Stimulated activated CD4-positive, alpha-beta T cell treated with anti-CD3 and anti-CD28 coated beads, Interleukin-2, amount 100 ng/mL, for 24 hours (primary cell): ENCODE measurements at places on chromosomes 6 and 20.

GRCh38 chr6:148348335-148348734 is 5.7 kb downstream of the SASH1 start:
- no peak for DNase-seq

DNA sequence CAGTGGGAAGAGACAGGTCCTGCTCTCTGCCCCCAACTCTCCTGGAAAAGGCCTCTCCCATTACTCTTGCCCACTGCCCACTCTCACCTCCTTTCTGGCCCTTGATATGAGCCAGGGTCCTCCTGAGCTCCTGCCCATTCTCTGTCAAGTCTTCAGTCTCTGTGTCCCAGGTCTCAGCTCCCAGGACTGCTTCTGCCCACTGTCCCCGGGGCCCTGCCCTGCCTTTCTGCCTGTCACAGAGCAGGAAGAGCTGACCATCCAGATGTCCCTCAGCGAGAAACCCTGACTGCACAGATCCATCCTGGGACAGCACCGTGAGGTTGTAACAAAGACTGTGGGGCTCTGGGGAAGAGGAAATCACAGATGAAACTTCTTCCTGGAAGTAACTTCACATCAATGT is 22.2 kb downstream of the HLA-F start:
- DNase-seq = no peak

DNA sequence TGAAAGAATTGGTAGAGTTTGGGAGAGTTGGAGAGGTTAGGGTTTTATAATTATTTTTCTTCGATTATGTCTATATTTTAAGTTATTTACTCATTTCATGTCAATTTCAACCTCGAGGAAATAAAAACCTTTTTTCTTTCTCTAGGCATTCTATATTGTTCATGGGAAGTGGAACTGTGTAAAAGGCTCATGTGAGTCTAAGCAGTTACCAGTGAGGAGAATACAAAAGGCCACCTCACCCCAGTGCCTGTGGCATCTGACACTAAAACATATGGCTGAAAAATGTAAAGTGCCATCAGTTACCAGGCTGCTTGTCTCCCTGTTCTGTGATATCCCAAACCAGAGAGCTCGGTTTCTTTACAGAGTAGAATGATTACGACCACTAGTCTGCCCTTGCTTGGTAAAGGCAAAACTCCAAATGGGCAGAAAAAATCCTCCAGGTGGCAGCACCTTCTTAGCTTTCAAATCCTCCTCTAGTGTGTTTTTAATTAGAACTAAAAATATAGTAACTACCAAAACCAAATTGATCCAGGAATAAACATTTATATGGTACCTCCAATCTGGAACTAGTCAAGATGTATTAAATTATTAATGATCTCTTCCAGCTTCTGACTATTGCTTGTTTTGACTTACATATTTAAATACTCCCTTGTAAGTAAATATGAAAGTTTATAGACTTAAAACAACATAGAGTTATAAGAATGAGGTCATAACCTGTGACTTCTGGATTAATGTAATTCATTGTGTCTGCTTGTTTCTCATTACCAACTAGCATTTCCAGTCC is 122.6 kb upstream of the MCHR2 start:
- peak; percentile 15 for DNase-seq

- DNase-seq = no peak
These were observed 362 bp upstream of the TMX4 start for GRCh38 chr20:8019998-8020247.

DNA sequence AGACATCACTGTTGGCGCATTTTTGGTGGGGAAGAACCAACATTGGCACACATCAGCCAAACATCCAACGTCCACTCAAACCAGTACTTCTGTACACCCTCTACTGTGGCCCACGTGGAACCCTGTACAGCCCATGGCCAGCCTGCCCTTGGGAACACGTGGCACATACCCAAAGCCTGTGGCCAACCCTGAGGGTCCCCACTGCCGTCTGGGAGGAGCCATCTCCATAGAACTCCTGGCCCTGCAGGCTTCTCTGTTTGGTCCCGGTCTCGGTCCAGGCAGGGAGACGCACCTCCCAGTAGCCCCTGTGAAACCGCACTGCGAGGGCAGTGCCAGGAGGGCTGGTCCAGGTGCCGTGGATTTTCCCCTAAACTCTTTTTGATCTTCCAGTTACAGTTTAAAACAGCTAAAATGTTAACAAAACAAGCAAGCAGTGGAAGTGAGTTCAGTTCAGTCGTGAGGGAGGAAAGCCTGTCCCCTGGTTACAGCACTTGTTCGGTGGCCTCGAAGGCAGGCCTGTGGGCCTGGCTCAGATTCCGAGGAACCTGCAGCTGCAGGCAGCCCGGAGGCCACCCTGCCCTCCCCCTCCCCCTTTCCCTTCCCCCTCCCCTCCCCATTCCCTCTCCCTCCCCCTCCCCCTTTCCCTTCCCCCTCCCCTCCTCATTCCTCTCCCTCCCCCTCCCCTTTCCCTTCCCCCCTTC is 233.7 kb downstream of the DLL1 start:
- no peak for DNase-seq

GRCh38 chr6:79385893-79386292 is 151.3 kb downstream of the LCA5 start:
- no peak for DNase-seq

GRCh38 chr6:56842686-56843475 is 112.0 kb upstream of the BEND6 start:
- no peak for DNase-seq

DNA sequence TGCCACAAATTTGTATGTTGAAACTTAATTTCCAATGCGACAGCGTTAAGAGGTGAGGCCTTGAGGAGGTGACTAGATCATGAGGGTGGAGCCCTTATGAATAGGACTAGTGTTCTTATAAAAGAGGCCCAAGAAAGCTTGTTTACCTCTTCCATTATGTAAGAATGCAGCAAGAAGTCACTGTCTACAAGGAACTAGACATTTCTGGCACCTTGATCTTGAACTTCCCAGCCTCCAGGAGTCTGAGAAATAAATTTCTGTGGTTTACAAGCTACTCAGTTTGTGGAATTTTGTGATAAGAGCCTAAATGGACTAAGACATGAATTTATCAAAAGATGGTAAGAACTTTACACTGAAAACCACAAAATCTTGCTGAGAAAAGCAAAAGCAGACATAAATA is 173.6 kb upstream of the SGK1 start:
- no peak for DNase-seq

GRCh38 chr20:59402681-59403080 is 102.3 kb downstream of the EDN3 start:
- no peak for DNase-seq

GRCh38 chr6:118639054-118639964 is 12.1 kb downstream of the CEP85L start:
- no peak for DNase-seq

GRCh38 chr6:130075879-130076460 is 57.6 kb downstream of the L3MBTL3 start:
- no peak for DNase-seq

DNA sequence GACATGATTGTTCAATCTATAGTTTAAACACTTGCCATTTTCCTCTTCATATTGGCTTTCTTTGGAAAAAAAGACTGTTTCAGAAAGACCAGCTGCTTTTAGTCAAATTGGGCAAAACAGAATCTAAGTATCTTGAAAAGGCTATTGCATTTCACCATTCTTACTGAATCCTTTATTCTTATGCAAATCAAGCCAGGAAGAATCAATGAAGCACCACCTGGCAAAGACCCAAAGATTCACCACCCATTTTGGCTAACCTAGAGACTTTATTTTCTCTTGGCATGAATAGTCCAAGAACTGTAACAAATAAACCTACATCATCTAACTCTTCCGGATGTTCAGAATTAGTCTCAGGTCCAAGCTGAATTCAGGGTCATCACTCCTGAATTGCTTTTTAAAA is 71.3 kb upstream of the EYA4 start:
- DNase-seq = no peak

GRCh38 chr6:165497472-165497871 is 165.6 kb downstream of the PDE10A start:
- no peak for DNase-seq

DNA sequence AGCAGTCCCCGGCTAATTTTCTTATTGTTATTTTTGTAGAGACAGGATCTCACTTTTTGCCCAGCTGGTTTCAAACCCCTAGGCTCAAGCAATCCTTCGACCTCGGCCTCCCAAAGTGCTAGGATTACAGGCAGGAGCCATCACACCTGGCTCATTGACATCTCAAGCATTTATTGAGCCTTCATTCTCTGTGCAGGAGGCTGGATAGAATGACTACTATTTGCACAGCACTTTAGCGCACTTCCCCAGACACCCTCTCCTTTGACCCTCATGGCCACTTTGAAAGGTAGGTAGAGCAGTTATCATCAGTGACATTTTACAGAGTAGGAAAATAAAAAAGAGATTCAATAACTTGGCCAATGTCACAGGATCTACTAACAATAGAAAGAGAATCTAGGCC is 124.0 kb upstream of the STXBP5 start:
- DNase-seq = no peak

DNA sequence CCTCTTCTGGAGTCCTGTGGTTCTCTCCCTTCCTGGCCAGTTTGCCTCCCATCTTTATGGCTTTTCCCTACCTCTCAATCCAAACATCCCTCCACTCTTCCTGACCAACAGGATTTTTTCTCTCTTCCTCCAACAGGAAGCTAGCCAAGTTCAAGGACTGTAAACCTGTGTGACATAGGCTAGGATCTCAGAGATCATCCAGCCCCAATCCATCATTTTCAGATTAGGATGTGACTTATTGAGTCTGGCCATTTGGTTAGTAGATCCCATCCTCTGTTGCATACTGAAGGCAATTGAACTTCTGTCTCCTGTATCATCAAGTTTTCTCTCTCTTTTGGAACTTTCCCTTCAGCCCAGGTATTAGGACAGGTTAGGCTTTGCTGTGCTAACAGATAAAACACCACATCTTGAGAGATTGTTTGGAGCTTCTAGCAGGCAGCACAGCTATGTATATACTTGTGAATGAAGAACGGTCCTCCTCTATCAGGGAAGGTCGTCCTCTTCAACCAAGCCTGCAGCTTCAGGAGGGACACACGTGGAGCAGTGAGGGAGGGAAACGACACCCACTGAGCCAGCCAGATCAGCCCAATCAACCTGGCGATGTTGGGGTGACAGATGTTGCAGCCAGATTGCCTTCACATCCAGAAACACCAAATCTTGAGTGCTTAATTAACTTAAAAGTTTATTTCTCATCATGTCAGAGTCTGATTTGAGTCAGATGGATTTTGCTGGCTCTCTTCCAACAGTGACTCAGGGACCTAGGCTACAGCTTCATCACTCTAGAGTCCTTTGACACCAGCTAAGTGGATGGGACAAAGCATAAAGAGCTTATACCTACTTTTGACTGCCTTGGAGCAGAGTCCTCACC is 106.8 kb downstream of the GJA10 start:
- DNase-seq = peak; percentile 32

GRCh38 chr6:11771473-11772048 is 7.0 kb downstream of the ADTRP start:
- no peak for DNase-seq

GRCh38 chr20:14445902-14446301 is 108.5 kb upstream of the FLRT3 start:
- DNase-seq = no peak

GRCh38 chr20:16803965-16804792 is 56.0 kb downstream of the OTOR start:
- peak; percentile 63 for DNase-seq

DNA sequence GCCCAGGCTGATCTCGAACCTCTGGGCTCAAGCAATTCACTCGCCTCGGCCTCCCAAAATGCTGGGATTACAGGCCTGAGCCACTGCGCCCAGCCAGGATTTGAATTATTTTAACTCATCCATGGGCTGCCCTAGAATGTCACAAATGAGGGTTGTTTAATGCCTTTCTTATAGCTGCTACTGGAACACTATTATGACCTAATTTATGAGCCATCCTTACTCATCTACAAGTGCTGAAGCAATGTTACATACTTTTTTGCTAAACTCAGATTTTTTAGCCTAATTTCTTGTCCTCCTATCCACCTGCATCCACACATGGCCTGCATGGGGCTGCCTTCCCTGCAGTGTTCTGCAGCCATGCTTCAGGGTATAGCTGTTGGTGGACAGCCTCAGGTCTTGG is 59.9 kb downstream of the RTN4IP1 start:
- no peak for DNase-seq

DNA sequence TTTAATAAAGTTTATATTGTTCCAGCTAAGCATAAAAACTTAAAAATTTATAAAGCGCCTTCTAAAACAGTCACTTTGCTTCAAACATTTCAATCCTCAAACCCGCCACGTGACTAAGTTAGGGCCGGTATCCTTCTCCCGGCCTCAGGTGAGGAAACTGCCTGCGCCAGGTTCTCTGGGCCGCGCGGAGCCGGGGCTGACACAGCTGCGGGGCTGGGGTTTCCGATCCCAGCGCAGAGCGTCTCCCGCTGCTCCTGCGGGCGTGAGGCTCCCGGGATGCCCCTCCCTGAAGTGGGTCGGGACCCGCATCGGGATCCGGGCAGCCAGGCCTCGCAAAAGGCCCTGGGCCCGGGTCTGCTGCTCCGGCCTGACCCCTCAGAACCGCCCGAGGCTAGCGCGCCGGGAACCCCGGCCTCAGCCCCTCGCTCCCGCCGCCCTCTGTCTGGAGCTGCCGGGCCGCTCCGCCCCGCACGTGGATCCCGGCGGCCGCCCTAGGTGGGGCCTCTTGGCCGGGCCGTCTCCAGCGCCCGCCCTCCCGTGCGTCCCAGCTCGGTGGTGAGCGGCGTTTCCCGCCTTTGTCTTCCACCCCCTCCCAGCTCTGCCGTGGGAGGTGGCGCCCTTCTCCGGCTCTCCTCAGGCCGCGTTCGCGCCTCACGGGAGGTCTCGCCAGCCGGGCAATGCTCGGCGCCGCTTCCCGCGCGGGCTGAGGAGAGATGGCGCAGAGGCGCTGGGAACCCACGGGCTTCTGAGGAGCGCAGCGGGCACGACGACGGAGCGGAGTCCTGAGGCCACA is 267.9 kb downstream of the DLL1 start:
- DNase-seq = no peak

DNA sequence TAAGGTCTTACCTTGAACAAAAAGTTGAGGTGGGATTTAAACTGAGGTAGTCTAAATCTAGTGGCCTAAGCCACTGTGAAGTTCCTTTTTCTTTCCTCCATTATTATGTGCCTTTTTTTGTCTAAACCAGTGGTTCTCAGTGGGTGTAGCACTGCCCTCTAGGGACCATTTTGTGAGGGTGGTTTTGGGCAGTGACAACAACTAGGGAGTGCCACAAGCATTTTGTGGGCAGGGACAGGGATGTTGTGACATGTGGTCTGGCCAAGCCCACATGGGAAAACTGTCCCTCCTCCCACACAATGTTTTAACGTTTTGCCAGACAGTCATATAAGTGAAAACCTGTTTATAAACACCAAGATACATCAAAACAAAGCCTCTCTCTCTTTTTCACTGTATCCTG is 899.4 kb upstream of the FLRT3 start:
- DNase-seq = no peak

GRCh38 chr6:19831358-19831757 is 5.8 kb upstream of the ID4 start:
- no peak for DNase-seq

- DNase-seq = no peak
These were observed 564.5 kb downstream of the NKAIN2 start for GRCh38 chr6:124368131-124368530.
